Activated CD4-positive, alpha-beta memory T cell treated with anti-CD3 and anti-CD28 coated beads for 36 hours (primary cell): ENCODE measurements at places on chromosomes 2 and 18. TPM values are rescaled to one million over a fixed set of nuclear protein-coding genes. Genes with fewer than 3 reads are reported as not detected.
A peak's percentile ranks its signal among the peaks of the same experiment; 100 is the strongest.

- no peak for DNase-seq
Measured at GRCh38 chr2:108641756-108642155, 77.5 kb upstream of the RANBP2 start.

FAM124B gene
- total RNA-seq, result 0.40 TPM

- DNase-seq, result no peak
Measured at GRCh38 chr18:9563331-9563730, 51.0 kb downstream of the PPP4R1 start.

DNA sequence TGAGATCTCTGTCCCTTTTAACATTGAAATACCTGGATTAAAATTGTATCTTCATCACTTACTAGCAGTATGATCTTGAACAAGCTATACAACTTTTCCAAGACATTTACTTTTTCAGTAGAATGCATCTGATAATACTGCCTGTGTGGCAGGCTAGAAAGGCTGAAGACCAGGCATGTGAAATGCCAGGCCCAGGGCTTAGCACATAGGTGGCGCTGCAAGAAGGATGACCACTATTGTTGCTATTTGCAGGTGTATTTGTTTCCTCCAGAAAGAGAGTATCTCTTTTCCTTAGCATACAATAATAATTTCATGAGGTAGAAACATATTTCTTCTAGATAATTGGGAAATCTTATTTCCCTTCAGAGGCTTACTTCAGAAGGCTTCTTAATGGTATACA is 331.3 kb downstream of the THSD7B start:
- no peak for DNase-seq

PARD6G gene
- total RNA-seq, result 0.17 TPM

- peak; percentile 39 for DNase-seq
Measured at GRCh38 chr2:25700221-25700660, 26.9 kb upstream of the DTNB start.

TPO gene
- total RNA-seq, result not detected

GAREM1 gene
- total RNA-seq, result not detected

DNA sequence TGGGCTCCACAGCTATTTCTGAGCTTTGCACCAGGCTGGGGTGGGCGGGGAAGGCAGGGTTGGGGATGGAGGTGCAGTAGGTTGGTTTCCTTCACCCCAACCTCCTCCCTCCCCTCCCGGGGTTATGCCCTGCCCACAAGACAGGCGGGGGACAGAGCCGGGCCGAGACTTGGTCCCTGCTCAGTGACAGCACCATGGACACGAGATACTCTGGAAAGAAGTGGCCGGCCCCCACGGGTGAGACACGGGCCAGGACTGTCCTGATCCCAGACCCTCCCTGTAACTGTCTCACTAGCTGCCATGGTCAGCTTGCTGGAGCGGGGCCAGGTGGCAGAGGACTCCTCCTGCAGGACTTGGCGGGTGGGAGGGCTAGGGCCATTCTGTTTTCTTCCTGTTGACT is 59.7 kb downstream of the DYSF start:
- no peak for DNase-seq

- peak; percentile 76 for DNase-seq
Measured at GRCh38 chr2:203683932-203684556, 22.4 kb upstream of the CD28 start.
